ENCODE measurements at places on chromosomes 2 and 18.

DNA sequence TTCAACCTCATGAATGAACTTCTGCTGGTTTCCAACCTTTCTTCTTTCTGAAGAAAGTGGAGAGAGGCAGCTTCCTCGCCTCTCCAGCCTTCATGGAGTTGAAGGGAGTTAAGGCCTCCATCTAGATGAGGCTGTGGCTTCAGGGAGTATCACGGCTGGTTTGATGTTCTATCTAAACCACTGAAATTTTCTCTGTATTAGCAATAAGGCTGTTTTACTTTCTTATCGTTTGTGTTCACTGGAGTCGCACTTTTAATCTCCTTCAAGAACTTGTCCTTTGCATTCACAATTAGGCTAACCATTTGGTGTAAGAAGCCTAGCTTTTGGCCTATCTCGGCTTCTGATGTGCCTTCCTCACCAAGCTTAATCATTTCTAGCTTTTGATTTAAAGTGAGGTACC lies 19.9 kb upstream of the CTDP1 start:
- DNase-seq, result no peak

DNA sequence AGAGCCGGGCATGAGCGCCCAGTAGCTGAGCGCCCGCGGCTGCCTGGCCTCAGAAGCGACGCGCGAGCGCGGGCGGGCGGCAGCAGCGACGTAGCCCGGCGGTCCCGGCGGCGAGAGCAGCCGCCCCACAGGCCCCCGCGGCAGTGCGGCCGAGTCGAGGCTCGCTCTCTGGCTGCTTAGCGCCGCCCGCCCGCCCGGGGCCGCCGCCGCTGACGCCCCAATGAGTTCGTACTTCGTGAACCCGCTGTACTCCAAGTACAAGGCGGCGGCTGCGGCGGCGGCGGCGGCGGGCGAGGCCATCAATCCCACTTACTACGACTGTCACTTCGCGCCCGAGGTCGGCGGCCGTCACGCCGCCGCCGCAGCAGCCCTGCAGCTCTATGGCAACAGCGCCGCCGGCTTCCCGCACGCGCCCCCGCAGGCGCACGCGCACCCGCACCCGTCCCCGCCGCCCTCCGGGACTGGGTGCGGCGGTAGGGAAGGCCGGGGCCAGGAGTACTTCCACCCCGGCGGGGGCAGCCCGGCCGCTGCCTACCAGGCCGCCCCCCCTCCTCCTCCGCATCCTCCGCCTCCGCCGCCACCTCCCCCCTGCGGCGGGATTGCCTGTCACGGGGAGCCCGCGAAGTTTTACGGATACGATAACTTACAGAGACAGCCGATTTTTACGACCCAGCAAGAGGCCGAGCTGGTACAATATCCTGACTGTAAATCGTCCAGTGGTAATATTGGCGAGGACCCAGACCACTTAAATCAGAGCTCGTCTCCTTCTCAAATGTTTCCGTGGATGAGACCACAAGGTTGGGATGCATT lies 847 bp downstream of the HOXD8 start:
- no peak for DNase-seq

DNA sequence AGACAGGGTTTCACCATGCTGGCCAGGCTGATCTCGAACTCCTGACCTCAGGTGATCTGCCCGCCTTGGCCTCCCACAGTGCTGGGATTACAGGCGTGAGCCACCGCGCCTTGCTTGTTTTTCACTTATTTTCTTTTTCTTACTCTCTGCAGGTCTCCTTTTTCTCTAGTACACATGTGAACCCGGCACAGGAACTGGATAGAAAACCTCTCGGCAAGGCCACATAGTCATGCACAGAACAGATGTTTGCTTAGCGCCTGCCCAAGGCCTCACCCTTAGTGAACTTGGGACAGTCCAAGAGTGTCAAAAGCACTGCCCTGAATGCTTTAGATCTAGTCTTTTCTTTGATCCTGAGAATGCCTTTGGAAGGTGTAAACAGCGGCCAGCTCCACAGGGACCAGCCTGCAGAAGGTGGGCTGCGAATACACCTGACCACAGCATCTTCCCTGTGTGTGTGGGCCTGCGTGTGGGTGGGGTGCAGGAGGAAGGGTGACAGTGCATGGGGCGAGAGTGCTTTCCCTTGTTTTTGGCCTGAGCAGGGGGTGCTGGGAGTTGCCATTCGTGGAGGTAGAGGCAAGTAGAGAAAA lies 27.0 kb downstream of the IMPA2 start:
- no peak for DNase-seq

- no peak for DNase-seq
These were observed 30.4 kb downstream of the UPP2 start for GRCh38 chr2:158131919-158132566.

- DNase-seq, result peak; percentile 34
These were observed 175.8 kb downstream of the LOXHD1 start for GRCh38 chr18:46481048-46481846.

DNA sequence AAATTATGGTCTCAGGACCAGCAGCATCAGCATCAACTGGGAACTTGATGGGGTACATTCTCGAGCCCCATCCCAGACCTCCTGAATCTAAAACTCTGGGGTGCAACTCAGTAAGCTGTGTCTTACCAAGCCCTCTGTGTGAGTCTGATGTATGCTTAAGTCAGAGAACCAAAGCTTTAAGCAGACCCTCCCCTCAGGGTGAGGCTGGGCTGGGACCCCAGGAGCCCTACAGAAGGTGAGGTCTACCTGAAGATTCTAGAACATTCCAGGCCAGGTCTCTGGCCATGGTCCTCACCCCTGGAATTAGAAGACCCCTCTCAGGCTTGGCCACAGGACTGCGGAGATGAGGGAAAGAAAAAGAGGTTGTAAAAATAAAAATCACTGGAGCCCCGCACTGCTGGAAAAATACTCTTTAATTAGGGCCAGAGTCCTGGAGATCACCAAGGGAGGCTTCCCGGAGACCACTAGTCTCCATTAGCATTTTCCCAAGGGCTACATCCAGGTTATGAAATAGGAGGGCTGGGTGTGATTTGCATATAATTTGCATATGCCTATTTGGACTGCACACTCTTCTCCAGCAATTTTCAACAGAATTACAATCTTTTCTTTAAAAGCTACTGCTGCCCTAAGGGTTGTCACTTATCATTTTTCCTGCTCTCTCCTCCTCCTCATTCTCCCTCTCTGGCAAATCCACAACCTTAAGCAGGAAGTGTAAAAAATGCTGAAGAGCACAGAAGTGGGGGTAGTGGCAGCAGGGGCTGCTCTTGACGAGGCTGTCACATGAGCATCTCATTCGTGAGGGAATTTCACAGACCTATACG lies 100.2 kb downstream of the ZBTB7C start:
- DNase-seq, result no peak

GRCh38 chr2:175889701-175890302 lies 112.3 kb downstream of the LNPK start:
- DNase-seq, result peak; percentile 99

DNA sequence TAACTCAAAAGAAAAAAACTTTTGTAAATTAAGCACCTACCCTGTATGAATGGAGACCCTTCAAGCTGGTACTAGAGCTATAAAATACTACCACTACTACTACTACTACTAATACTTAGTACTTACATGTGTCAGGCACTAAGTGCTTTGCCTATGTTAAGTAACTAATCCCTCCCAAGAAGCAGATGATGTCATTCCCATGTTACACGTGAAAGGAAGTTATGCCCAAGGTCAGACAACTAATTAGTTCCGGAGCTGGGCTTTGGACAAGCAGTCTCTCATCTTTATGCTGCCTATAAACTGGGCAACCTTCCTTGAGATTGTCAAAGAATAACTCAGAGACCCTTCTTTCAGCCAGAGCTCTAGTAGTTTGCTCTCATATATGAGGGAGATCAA lies 13.9 kb upstream of the ATP6V1B1 start:
- no peak for DNase-seq

DNA sequence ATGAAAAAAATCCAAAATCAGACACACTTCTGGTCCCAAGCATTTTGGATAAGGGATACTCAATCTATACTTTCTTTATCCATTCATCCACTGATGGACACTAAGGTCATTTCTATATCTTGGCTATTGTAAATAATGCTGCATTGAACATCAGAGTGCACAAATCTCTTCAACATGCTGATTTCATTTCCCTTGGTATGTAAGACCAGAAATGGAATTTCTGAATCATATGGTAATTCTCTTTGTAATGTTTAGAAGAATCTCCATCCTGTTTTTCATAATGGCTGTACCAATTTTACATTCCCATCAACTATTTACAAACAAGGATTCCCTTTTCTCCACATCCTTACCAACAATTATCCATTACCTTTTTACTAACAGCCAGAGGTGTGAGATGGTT lies 33.7 kb upstream of the MCM6 start:
- DNase-seq, result no peak

DNA sequence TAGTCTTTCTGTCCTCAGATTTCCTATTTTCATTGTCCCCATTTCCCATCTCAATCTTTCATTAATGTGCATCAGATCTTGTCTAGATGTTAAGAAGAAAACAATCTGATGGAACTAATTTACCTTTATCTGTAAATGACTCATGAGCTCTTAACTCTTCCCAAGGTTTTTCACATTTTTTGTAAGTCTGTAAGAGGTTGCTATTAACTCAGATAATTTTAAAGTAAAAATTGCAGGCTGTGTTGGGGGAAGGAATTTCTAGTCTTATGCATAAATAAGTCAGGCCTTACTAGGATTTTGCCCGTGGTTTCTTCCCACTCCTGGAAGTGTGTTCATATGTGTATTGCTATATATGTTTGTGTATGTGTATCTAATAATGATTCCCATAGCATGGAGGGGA lies 4.3 kb downstream of the NAB1 start:
- DNase-seq, result no peak

GRCh38 chr18:76212960-76213359 lies 282.1 kb downstream of the ZNF516 start:
- DNase-seq, result peak; percentile 6
